ENCODE measurements at places on chromosomes 2 and 18.

GRCh38 chr18:14769381-14769780 lies 21.4 kb downstream of the ANKRD30B start:
- no peak for DNase-seq

DNA sequence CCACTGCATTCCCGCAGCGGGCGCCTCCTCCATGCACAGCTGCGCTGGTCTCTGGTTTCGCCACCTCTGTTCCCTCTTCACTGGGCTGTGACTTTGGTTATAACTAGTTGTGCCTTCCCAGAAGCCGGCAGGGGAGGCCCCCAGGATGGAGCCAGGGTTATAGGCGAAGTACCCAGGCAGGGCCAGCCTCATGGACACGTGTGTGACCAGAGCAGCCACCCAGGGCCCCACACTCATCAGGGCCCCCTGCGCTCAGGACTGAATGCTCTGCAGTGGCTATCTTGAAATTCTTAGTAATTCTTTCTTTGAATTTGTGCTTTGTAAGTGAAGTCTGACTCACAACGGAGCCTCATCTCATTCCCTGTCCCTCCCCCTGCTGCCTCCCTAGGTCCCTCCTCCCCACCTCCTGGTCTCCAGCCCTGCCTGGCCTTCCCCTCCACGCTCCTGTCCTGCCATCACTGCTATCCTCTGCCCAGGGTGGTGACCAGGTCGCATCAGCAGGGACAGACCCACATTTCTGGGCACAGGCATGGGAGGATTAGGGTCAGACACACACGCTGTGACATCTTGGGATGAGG lies 38.1 kb upstream of the LBH start:
- DNase-seq, result no peak

- no peak for DNase-seq
These were observed 493 bp upstream of the PREB start for GRCh38 chr2:27134781-27135477.

- no peak for DNase-seq
These were observed 39.9 kb downstream of the NCK2 start for GRCh38 chr2:105784589-105784988.

- DNase-seq, result no peak
These were observed 17.4 kb downstream of the PLEKHB2 start for GRCh38 chr2:131122496-131122895.

- DNase-seq, result no peak
These were observed 160.0 kb upstream of the GCFC2 start for GRCh38 chr2:75870651-75871137.

DNA sequence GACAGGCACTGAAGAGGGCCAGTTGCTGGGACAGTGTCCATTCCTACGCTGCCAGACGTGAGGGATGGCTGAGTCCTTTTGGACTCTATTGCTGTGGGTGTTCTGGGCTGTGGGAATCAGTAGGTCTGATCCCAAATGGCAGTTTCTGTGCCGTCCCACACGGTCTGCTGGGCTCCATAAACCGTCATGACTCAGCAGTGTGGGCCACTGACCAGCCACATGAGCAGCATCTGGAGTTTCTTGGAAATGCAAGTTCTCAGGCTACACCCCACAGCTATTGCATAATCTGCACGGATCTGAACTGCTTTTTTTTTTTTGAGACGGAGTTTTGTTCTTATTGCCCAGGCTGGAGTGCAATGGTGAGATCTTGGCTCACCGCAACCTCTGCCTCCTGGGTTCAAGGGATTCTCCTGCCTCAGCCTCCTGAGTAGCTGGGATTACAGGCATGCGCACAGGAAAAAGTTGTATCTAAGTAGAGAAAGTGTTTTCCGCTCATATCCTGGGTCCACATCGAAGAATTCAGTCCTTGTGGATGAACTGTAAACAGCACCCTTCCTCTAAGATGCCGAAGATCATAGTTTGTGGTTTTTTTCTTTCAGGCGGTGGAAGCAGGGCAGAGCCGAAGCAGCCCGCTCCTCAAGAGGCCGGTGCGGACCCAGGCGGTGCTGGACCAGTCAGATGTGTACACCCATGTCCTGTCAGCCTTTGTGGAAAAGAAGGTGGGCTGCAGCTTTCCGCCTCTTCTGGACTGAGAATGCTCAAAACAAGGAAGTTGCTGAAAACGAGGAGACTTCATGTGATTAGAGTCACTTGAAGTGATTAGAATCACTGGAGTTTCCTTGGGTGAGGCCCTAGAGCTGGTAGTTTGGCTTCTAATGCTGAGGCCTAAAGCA lies 25.5 kb downstream of the RMC1 start:
- DNase-seq, result no peak

GRCh38 chr18:48419277-48420022 lies 10.3 kb upstream of the ZBTB7C start:
- no peak for DNase-seq

DNA sequence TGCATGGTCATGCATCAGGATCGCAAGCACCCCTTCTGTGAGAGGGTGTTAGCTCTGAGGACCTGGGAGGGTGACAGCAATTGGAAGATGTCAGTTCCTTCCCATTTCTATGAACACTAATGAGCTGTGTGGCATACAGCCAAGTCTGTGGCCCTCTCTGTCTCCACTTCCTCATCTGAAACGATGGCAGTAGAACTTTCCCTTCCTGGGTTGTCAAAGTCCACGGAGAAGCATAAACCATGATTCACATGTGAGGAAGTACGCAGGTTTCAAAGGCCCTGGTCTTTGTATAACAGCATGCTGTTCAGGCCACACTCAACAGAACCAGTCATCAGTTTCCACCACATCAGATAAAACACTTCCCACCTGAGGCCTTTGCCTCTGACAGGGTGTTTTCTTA lies 167.4 kb upstream of the RAB6C start:
- no peak for DNase-seq

DNA sequence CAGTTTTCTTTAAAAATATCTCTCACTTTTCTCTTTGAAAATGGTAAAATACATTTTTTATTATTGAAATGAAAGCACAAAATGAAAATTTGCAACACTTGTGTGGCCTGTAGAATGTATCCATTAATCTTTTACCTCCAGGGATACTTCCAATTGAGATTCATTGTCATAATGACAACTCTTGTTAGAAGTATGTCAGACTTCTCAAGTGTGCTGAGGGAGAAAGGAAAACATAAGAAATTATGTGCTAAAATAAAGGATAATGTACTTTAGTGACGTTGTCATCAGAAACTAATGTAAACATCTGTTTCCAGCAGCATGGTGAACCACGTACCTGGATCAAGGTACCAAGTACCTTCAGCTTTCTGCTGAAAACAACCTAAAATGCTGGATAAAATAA lies 195.8 kb upstream of the STON1 start:
- no peak for DNase-seq

GRCh38 chr2:226683944-226684562 lies 115.6 kb downstream of the IRS1 start:
- no peak for DNase-seq

DNA sequence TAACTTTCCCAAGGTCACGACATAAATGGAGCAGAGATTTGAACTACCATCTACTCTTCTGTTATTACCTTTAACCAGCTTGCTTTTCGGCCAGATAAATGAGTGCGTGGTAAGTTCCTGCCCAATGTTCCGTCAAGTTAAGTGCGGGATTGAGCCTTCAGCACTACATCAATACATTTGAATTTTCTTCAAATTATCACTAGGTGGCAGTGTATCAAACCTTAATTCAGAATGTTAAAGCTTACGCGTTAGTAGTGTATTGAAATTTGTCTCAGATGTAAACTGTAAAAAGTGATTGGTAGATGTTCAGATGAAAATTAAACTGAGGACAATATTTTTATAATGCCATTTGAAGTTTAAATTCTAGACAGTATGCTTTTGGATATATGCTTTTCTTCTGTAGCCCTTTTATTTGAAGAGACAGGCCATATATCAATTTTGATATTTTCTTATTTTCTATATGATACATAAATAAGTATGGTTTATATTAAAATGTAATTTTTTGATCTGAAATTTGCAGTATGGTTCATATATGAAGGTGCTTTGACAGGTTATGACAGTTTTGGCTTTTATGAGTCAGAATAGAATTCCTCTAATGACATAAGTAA lies 681.3 kb downstream of the ADCYAP1 start:
- DNase-seq, result no peak

DNA sequence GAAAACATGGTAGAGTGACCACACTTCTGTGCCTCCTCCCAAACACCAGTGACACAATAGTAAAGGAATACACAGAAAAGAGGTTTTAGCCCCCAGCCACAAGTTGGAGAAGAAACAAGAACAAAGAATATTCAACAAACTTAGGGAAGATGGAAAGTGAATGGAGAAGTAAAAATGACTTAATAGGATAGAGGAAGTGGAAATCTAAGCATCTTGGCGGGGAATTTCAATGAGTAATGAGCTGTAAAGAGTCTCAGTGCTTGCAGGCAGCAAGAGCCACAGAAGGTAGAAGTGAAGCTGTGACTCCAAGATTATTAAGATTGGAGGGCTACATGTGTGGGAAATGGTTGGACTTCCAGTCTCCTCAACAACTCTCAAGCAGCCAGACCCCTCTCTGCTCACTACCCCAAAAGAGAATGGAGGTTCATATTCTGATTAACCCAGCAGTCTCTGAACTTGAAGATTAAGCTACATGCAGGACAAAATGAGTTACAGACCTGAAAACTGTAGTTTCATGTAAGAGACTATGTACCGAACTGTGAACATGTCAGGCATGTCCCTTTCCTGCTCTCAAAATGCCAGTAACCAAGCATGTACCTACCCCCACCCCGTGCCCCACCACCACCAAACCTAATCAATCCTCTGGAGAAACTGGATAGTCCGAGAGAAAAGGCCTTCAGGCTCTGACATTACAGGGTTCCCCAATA lies 16.9 kb upstream of the HNRNPLL start:
- no peak for DNase-seq

GRCh38 chr2:58436872-58437271 lies 195.7 kb upstream of the FANCL start:
- DNase-seq, result no peak

GRCh38 chr18:59268721-59269562 lies 4.3 kb downstream of the RAX start:
- DNase-seq, result no peak

DNA sequence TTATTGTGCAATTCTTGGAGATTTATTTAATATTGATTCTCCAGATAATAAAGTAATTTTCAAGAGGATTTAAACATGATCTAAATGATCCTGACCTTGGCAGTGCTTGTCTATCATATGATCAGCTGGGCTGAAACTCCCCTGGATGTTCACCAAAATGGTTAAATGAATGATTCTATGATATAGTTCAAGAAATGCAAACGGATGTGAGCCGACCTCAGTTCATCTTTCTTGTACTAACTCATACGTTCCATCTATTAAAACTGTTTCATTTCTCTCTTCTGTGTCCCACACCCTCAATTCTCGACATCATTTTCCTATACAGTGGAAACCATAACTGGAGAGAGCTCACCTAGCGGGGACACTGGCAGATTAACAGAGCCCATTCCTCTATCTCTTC lies 281.7 kb upstream of the CCDC68 start:
- no peak for DNase-seq

DNA sequence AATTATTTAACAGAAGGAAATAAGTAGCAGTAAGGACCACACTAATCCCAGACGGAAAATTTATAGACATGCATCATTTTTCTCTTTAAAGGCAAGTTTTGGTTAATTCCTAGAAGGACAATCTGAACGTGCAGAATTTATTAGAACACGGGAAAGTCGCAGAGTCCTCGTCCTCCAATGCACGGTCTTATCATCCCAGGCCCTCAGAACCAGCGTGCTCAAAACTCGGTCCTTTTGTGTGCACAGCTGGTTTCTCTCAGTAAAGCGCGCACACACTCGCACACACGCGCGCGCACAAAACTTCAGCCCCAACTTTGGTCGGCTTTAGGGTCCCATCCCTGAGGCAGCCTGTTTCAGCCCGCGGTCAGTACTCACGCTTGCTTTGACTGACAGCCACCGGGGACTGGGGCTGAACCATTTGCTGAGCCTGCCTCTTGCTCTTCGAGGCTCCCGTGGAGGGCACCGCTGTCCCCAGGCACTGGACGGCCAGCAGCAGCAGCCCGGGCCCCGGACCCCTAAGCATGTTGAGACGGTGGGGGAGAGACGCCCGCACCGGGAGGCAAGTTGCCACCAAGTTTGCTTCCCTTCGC lies 493 bp downstream of the FN1 start:
- DNase-seq, result no peak

- DNase-seq, result no peak
These were observed 36.7 kb downstream of the EN1 start for GRCh38 chr2:118810766-118811165.
